Mesenchymal stem cell (in vitro differentiated cells and primary cell): ENCODE measurements at places on chromosomes 13 and 19.

GRCh38 chr13:24129914-24130774 is 30.4 kb upstream of the SPATA13 start:
- no peak overlapping the region for H3K4me3 ChIP-seq
- H3K27ac ChIP-seq, result no peak overlapping the region
- H3K27me3 ChIP-seq, result peaks cover 12% of the 10 kb centered on the region
- peaks cover 3% of the 10 kb centered on the region for H3K4me1 ChIP-seq
- peak; percentile 52 for DNase-seq

GRCh38 chr13:79525064-79525857 is 44.3 kb downstream of the NDFIP2 start:
- no peaks in the 10 kb centered on the region for H3K27me3 ChIP-seq
- no peaks in the 10 kb centered on the region for H3K4me1 ChIP-seq
- H3K36me3 ChIP-seq, result peaks cover 6% of the 10 kb centered on the region
- no peak for DNase-seq
- H3K4me3 ChIP-seq, result no peak overlapping the region

- H3K27me3 ChIP-seq, result no peaks in the 10 kb centered on the region
- no peak for DNase-seq
- H3K4me1 ChIP-seq, result no peaks in the 10 kb centered on the region
- H3K27ac ChIP-seq, result no peak overlapping the region
- H3K36me3 ChIP-seq, result no peaks in the 10 kb centered on the region
Observed at GRCh38 chr13:40613192-40613818, 53.1 kb downstream of the FOXO1 start.

DNA sequence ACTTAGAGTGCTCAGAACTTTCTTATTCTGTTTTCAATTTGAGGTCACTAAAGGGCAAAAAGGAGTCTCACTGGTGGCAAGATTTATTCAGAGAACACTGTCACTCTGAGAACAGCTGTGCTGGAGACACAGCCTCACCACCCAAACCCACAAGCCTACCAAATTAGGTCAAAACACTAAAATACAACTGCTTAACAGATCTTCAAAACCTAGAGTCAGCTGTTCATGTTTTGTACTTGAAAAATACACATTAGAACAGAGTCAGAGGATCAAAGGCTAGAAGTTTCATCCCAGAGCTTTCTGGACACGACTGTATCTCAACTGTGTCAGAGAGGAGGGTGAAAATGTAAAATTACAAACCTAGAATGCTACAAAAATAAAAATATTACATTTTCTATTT is 89.3 kb downstream of the MIPEP start:
- H3K4me3 ChIP-seq, result no peak overlapping the region
- peaks cover 10% of the 10 kb centered on the region for H3K36me3 ChIP-seq
- H3K4me1 ChIP-seq, result peaks cover 6% of the 10 kb centered on the region
- H3K27ac ChIP-seq, result peak overlapping the region; percentile 75
- peak; percentile 29 for DNase-seq

GRCh38 chr19:33691736-33692135 is 70.0 kb downstream of the CHST8 start:
- H3K4me1 ChIP-seq, result no peaks in the 10 kb centered on the region
- H3K27me3 ChIP-seq, result peaks cover 14% of the 10 kb centered on the region
- H3K27ac ChIP-seq, result no peak overlapping the region
- peak overlapping the region; percentile 4 for H3K4me3 ChIP-seq
- no peaks in the 10 kb centered on the region for H3K36me3 ChIP-seq
- no peak for DNase-seq

- no peaks in the 10 kb centered on the region for H3K27me3 ChIP-seq
- no peak for DNase-seq
- H3K4me3 ChIP-seq, result no peak overlapping the region
- H3K36me3 ChIP-seq, result no peaks in the 10 kb centered on the region
Observed at GRCh38 chr13:83298617-83299016, 583.7 kb downstream of the SLITRK1 start.
